Prostate gland (tissue), 2 donors: ENCODE measurements at places on chromosomes 3 and 15. TPM values are rescaled to one million over a fixed set of nuclear protein-coding genes. Genes with fewer than 3 reads are reported as not detected.

GRCh38 chr3:123682781-123683504, 98.1 kb upstream of the HACD2 start:
- peaks cover 1% of the 10 kb centered on the region for H3K27me3 ChIP-seq
- H3K36me3 ChIP-seq = no peaks in the 10 kb centered on the region
- H3K4me3 ChIP-seq = no peak overlapping the region
- peak overlapping the region; percentile 14 for H3K27ac ChIP-seq
- DNase-seq = no peak

DNA sequence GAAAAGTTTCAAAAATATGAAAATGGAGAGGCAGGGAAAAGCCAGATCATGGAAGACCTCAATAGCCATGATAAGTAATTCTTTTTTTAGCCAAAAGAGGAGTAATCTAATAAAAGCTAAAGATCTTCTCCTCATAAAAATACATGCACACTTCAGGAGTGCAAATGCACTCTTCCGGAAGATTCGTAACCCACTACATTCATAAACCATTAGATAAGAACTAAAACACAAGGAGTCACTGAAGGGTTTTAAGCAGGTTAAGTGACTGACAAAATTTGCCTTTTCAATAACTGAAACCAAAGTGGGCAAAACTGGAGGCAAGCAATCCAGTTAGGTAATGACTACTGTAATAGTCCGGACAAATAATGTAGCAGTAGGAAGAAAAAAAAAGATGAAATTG, 46.0 kb downstream of the UBE3A start:
- no peak overlapping the region for H3K4me3 ChIP-seq
- no peak overlapping the region for H3K27ac ChIP-seq
- no peaks in the 10 kb centered on the region for H3K36me3 ChIP-seq
- H3K4me1 ChIP-seq = no peaks in the 10 kb centered on the region
- no peaks in the 10 kb centered on the region for H3K27me3 ChIP-seq

GRCh38 chr3:132008837-132009236, 26.0 kb downstream of the CPNE4 start:
- no peak overlapping the region for H3K4me3 ChIP-seq
- no peaks in the 10 kb centered on the region for H3K36me3 ChIP-seq
- no peak for DNase-seq
- H3K27me3 ChIP-seq = no peaks in the 10 kb centered on the region
- H3K27ac ChIP-seq = no peak overlapping the region

DNA sequence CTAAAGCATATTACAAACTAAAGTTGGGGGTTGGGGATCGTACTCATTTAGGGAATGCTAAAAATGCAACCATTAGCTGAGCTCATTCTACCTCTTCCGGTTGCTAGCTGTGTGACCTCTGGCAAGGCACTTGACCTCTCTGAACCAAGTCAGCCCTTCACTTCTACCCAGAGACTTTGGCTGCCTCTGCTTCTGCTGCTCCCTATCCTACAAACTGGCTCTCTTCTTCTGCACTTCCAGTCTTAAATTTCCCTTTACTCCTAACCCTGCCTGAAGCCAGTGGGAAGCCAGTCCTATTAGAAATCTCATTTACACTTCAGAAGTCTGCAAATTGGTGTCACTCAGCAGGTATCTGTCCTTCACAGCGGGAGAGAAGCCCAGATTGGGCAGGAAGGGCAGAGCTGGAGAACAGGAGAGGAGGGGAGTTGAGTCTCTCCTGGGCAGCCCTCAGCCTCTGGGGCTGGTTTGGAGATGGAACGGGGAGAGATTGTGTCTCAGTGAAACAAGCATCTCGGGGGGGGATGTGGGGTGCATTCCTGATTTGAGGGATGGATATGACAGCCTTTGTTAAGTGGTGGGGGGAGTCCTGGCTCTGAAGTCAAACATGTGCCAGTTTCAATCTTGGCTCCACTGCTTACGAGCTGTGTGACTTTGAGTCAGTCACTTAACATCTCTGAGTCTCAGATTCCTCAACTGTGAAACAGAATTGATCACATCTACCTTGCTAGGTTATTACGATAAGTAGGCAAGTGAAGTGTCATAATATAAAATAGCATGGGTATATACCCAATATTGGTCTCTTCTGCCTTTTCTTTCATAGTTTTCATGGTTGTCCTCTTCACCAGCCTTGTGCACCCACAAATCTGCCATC, 7.8 kb upstream of the AEN start:
- H3K4me3 ChIP-seq = no peak overlapping the region
- H3K4me1 ChIP-seq = no peaks in the 10 kb centered on the region
- H3K27ac ChIP-seq = no peak overlapping the region

- no peak overlapping the region for H3K4me3 ChIP-seq
- no peaks in the 10 kb centered on the region for H3K36me3 ChIP-seq
- no peak for DNase-seq
- H3K27ac ChIP-seq = no peak overlapping the region
These were observed 61.6 kb downstream of the ULK4 start for GRCh38 chr3:41900265-41900664.

DNA sequence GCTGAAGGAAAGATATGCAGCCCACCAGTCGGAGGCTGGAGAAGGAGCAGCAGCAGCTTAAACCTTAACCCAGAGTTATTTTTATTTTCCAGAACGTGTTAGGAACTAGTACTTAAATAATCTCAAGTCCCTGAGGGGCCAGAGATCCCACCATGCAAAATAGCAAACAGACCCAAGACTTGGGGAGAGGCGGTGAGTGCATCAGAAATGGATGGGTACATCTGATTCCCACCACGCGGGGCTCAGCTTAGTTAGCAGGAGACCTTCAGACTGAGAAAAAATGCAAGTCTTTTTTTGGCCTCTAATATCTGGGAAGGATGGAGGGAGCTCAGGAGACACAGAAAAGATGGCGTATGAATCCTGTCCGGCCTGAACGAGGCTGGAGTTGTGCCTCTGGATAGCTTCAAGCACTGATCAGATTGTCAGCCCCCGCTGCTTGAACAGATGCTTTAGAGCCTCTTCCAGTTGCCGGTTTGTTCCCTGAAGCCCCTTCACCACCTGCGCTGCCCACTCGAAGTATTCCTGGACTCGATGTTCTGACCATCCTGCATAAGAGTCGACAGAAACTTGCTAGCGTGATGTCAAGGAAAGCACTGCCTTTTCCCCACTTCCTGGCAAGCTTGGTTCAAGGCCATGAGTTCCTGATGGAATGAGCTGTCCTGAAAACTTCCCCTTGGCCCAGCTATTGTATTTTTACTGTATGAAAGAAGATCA, 1.3 kb downstream of the HDDC3 start:
- H3K4me1 ChIP-seq = peaks cover 2% of the 10 kb centered on the region
- peak overlapping the region; percentile 94 for H3K27ac ChIP-seq
- DNase-seq = no peak
- no peak overlapping the region for H3K4me3 ChIP-seq
- H3K27me3 ChIP-seq = no peaks in the 10 kb centered on the region
- no peaks in the 10 kb centered on the region for H3K36me3 ChIP-seq

GRCh38 chr3:106006001-106006400, 137.2 kb upstream of the CBLB start:
- no peak overlapping the region for H3K4me3 ChIP-seq
- no peak for DNase-seq
- no peaks in the 10 kb centered on the region for H3K27me3 ChIP-seq
- no peaks in the 10 kb centered on the region for H3K36me3 ChIP-seq
- H3K27ac ChIP-seq = no peak overlapping the region

GRCh38 chr15:39473298-39473947, 107.5 kb upstream of the THBS1 start:
- H3K36me3 ChIP-seq = no peaks in the 10 kb centered on the region
- DNase-seq = no peak
- no peaks in the 10 kb centered on the region for H3K4me1 ChIP-seq
- no peaks in the 10 kb centered on the region for H3K27me3 ChIP-seq

DNA sequence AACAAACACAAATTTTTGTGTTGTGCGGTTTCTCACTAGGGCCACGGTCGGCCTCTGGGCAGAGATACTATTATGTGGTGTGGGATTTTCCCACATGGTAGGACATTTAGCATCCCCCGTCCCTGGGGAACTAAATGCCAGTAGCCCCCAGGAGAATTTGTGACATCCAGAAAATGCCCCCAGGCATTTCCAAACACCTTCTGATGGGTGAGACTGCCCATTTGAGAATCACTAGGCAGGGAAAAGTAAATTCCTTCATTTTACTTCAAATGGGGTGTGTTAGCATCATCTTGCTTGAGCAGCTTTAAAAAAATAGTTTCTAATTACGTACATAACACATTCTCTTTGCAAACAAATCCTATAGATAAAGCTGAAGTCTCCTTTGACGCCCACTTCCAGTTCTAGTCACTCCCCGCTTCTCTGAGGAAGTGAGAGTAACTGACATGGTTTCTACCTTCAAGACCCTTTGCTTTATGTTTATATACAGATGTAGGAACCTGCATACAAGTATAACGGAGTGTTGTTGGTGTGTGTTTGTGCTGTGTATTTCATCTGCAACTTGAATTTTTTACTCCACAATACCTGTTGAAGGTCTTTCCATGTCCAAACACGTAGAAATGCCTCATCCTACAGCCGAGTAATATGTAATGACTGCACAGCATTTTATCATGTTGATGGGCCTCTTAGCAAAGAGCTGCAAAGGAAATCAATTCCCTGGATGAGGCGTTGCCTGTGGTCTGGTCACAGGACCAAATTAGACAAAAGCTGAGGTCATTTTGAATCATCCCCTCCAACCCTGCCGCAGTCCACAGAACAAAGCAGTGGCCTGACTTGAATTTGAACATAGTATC, 31.4 kb upstream of the ZBTB38 start:
- no peaks in the 10 kb centered on the region for H3K4me1 ChIP-seq
- H3K27me3 ChIP-seq = no peaks in the 10 kb centered on the region
- no peak overlapping the region for H3K4me3 ChIP-seq
- DNase-seq = no peak
- no peak overlapping the region for H3K27ac ChIP-seq
- H3K36me3 ChIP-seq = no peaks in the 10 kb centered on the region

- no peak overlapping the region for H3K4me3 ChIP-seq
- DNase-seq = no peak
- H3K27me3 ChIP-seq = no peaks in the 10 kb centered on the region
- H3K36me3 ChIP-seq = no peaks in the 10 kb centered on the region
These were observed 56.5 kb downstream of the VPS8 start for GRCh38 chr3:184868477-184868876.

GRCh38 chr15:69529961-69530633, 77.5 kb downstream of the RPLP1 start:
- no peaks in the 10 kb centered on the region for H3K36me3 ChIP-seq
- H3K4me1 ChIP-seq = no peaks in the 10 kb centered on the region
- H3K27ac ChIP-seq = no peak overlapping the region
- no peak for DNase-seq

DNA sequence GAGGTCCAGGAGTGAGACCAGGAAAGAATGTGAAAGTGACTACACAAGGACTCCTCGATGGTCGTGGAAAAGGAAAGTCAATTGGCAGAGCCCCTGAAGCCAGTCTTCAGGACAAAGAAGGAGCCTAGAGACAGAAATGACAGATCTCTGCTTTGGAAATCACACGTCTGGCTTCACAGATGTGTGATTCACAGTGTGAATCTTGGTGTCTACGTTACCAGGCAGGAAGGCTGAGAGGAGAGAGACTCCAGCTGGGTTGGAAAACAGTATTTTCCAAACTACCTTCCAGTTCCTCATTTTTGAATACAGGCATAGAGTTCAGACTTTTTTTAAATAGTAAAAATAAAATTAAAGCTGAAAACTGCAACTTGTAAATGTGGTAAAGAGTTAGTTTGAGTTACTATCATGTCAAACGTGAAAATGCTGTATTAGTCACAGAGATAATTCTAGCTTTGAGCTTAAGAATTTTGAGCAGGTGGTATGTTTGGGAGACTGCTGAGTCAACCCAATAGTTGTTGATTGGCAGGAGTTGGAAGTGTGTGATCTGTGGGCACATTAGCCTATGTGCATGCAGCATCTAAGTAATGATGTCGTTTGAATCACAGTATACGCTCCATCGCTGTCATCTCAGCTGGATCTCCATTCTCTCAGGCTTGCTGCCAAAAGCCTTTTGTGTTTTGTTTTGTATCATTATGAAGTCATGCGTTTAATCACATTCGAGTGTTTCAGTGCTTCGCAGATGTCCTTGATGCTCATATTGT, 6.0 kb downstream of the CCR2 start:
- H3K36me3 ChIP-seq = no peaks in the 10 kb centered on the region
- no peaks in the 10 kb centered on the region for H3K27me3 ChIP-seq

GRCh38 chr15:62578546-62578945, 413.5 kb upstream of the C2CD4B start:
- H3K4me3 ChIP-seq = no peak overlapping the region
- no peaks in the 10 kb centered on the region for H3K4me1 ChIP-seq
- no peak for DNase-seq

DNA sequence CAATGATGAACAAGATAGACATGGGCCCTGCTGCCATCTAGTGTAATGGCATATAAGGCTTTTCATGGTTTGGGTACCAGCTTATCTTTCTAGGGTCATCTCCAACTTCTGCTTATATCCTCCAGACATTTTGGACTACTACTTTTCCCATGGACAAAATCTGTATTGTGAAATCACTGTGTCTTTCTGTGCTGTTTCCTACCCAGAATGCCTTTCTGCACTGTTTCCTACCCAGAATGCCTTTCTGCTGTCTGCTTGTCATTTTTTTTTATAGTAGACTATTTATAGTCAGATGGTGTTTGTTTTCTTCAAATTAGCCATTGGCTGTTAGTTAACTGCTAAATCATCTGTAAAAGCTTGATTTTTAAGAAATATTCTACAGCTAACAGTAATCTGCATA, 20.1 kb downstream of the VPS8 start:
- no peak for DNase-seq
- H3K4me1 ChIP-seq = no peaks in the 10 kb centered on the region
- H3K4me3 ChIP-seq = no peak overlapping the region

DNA sequence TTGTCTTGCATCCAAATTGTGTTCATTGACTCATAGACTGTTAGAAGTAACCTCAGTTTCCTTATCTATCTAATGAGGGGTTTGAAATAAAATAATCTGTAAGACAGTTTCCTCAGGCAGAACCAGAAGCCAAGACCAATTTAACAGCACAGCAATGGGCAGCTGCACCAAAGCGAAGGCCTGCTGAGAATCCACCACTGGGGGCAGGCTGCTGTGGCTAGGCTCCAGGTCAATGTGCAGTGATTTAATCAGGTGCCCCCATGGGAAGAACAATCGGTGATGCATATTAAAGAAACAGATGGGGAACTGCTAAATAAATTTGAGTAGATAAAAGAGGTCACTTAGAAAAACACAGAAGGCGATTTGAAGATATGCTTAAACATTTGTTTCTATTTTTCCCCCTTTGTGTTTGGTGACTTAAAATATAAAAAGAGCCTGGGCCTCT, 28.0 kb upstream of the TMOD3 start:
- no peaks in the 10 kb centered on the region for H3K36me3 ChIP-seq
- H3K27me3 ChIP-seq = no peaks in the 10 kb centered on the region

The FETUB gene
- total RNA-seq = not detected

The VGLL3 gene
- total RNA-seq = 44.4 TPM

The SOX14 gene
- 0.80 TPM for total RNA-seq

The BCHE gene
- 2.2 TPM for total RNA-seq

The CCR9 gene
- total RNA-seq = not detected

The ROBO1 gene
- 50.8 TPM for total RNA-seq

The ARGFX gene
- not detected for total RNA-seq

The IL5RA gene
- total RNA-seq = 7.6 TPM

The HTR3C gene
- total RNA-seq = 0.50 TPM

The ARRDC4 gene
- 25.6 TPM for total RNA-seq
